Activated CD4-positive, alpha-beta T cell treated with anti-CD3 and anti-CD28 coated beads for 24 hours (primary cell): ENCODE measurements at places on chromosomes 7 and 10.
A peak's percentile ranks its signal among the peaks of the same experiment; 100 is the strongest.

GRCh38 chr10:113422371-113422770 is 130.5 kb upstream of the HABP2 start:
- no peak for DNase-seq

GRCh38 chr10:23069019-23069815 is 26.2 kb upstream of the MSRB2 start:
- DNase-seq, result no peak

- DNase-seq, result no peak
Observed at GRCh38 chr10:126586128-126586527, 84.4 kb downstream of the C10orf90 start.

DNA sequence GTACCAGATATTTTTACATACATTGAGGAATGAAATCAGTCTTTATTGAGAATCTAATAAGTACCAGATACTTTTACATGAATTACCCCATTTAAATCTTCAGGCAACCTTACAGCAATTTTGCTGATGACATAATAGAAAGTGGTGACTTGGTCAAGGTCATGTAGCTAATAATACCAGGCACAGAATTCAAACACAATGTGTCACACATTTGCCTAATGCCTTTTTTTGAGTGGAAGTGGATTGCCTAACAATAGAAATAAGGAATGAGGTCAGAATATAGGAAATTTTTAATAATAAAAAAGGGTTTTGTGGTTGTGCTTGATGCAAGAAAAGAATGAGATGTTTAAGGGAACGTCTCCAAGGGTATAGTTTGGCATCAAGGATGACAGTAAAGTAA is 466.6 kb upstream of the IGFBP3 start:
- DNase-seq, result no peak

GRCh38 chr7:66768865-66769832 is 28.6 kb downstream of the RABGEF1 start:
- no peak for DNase-seq

GRCh38 chr10:104842704-104843103 is 201.6 kb downstream of the SORCS3 start:
- DNase-seq, result no peak

- DNase-seq, result no peak
Observed at GRCh38 chr10:126090911-126091728, 194.8 kb downstream of the FANK1 start.

DNA sequence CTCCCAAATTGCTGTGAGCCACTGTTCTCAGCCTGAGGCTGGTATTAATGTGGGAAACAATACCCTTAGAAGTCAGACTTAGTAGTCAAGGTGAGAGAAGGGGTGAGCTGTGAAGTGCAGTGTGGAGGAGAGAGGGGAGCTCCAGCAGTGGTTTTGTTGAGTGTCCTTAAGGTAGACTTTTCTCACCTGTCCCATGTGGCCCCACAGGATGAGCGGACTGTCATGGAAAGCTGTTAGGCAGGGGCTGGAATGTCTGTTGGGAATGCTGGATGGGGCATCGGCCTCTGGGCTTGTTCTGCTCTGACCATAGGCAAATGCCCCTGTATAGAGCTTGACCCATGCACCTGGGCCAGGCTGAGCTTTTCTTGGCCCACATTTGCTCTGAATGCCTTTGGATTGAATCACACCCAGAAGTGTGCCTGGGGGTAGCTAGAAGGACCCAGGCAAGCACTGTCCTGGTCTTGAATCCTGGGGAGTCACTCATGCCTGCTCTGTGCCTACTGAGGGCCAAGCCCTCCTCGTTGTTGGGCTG is 36.3 kb upstream of the SH2D4B start:
- no peak for DNase-seq

DNA sequence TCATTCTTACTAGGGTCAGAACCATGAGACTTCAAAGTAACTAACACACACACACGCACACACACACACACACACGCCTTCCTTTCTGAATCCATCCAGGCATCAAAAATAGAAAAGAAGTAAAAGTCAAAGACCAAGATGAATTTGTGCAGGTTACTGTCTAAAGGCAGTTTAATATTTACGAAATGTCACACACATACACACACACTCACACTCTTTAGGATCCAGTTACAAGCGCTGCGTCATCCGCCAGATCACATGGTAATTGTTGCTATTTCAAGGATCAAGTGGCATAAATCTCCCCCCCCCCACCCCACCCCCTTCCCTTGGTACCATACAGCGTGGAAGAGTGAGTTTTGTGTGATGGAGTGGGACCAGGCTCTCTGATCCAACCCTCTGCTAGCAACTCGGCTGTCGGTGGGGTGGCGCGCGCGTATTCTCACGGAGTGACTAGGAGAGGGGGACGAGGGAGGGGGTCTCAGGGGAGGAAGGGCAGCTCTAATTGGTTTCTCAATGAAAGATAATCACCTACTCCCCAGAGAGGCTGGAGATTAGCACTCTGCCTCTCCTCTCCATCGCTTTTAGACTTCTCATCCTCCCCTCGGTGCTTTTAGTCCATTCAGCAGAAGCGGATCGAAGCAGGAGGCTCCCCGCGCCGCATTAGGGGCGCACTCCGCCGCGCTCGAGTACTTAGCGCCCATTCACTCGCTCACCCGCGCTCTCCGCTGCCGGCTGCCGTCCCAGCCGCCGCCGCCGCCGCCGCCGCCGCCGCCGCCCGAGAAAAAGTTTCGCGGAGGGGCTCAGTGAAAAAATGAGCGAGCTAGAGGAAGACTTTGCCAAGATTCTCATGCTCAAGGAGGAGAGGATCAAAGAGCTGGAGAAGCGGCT is 83.5 kb upstream of the PRKG1 start:
- no peak for DNase-seq

DNA sequence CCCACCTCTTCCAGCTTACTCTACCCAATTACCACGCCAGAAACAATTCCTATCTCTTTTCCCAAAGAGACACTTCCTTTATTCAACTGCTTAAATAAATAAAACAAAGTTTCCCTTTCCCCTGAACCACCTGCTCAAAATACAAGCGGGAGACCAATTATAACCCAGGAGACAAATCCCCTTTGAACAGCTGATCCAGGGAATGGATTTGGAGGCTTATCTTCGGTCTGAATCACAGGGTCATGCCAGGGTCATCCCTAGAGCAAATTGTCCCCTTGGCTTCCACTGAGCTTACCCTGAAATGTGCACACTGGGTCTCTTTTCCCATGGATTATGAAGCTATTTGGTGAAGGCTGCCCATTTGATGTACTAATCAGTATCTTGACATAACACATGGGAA is 99.9 kb upstream of the JAZF1 start:
- no peak for DNase-seq

GRCh38 chr7:139854124-139854511 is 25.1 kb downstream of the TBXAS1 start:
- DNase-seq, result no peak

GRCh38 chr10:6067457-6067856 is 5.3 kb upstream of the IL2RA start:
- DNase-seq, result no peak

GRCh38 chr7:151175047-151175792 is 7.7 kb upstream of the GBX1 start:
- DNase-seq, result no peak

DNA sequence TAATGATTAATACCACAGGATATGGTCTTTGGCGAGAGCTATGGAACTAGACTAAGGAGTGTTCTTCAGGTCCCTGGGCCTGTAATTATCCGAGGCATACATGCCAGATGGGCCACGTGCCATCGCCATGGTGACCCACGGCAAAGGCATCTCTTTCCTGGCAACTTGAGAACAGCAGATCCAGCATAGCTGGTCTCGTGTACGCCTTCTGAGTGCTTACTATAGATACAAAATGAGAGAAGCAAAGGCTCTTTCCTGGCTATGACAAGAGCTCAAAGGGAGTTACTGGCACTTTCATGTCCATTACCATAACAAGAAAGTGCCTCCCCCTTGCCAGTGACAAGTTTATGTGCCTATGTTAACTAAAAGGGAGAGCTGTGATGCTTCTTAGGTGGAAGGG is 26.0 kb upstream of the GLI3 start:
- DNase-seq, result no peak

DNA sequence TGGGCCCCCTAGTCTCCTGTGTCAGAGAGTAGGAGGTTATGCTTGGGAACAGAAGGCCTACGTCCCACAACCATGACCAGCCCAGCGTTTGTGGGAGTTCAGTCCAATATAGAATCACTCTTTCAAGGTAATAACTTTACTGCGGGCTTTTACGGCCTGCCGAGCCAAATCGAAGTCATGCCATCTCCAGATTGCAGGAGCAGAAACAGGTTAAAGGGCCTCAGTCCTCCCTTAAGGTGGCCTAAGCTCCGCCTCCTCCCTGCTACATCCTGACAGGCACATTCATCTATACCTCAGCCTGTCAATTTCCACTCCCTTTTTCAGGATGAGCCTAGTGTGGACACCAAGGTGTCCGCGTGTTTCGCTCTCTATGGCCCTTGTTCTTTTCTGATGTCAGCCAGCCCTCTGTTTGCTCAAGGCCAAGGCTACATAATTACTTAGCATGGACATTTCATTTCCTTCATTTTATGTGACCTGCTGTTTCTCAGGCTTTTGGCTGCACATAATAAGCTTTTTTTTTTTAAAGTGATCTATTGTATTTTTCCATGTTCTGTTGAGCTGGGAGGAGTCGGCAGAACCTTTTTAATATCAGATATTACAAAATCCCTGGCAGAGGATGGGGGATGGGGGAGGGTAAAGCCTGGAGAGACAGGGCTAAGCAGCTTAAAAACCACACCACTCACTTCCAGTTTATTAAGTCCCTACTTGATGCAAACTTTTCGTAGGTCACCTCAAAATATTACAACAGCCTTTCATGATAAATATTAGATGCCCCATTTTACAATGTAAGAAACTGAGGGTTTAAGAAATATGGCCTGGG is 84.6 kb downstream of the CACNB2 start:
- DNase-seq, result no peak

GRCh38 chr10:86971232-86971991 is 3.1 kb downstream of the ADIRF start:
- DNase-seq, result peak; percentile 72

DNA sequence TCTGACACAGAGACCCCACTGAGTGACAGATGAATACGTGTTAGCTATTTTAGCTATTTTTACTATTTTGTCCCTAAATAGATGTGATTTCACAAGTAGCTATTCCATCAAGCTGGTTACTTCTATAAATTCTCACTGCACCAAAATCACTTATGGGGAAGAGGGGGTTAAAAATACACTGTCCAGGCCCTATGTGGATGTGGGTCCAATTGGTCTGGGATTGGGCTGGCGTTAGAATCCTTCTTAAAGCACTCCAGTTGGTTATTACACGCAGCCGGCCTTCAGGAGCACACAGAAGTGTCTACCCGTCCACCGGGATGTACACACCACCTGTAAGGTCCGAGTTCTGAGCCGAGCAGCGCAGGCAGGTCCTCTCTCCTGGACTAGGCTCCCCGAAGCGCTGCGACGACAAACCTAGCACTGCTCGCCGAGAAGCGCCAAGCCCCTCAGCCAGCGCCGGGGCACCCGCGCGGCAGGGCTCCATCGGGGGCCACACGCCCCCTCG is 222.3 kb upstream of the MKLN1 start:
- no peak for DNase-seq

- DNase-seq, result no peak
Observed at GRCh38 chr7:64997927-64998391, 7.1 kb upstream of the ZNF117 start.

DNA sequence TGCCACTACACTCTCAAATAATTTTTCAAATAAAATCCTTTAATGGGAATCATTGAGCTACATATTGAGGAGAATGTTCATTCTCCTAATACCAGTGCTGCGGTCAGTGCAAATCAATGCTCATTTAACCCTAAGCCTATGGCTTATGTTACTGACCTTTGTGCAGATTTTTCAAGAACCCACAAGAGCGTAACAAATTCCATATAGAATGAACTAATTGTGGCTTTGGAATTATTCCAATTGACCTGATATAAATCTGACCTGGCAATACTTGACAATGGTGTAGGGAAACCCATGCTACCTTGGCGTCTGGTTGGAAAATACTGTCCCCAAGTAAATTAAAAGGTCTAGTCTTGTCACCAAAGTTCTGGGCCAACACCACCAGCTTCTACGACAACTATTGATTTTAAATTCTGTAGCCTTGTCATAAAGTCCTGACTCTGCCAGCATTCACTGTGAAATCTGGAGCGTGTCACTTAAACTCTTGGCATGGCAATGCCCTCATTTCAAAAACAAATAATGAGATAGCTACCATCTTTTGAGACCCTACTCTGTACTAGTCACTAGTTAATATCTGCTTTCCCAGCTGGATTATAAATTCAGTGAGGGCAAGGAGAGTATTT is 320.9 kb downstream of the AHR start:
- DNase-seq, result no peak

DNA sequence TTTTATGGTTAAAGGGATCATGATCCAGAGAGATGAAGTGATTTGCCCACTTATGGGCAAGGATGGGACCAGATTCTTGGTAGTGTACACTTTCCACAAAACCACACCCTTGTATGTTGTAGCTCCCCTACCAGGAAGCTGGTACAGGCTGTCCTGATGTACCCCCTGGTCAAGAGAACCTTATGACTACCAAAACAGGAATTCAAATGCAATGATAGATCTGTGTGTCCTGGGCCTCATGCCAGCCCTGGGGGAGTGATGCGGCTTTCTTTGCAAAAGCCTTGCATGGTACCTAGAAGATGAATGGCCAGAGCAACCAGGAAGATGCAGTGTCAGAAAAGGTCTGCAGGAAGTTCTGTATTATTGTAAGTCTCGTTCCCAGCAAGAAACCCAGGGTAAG is 94.9 kb upstream of the AGK start:
- DNase-seq, result no peak

DNA sequence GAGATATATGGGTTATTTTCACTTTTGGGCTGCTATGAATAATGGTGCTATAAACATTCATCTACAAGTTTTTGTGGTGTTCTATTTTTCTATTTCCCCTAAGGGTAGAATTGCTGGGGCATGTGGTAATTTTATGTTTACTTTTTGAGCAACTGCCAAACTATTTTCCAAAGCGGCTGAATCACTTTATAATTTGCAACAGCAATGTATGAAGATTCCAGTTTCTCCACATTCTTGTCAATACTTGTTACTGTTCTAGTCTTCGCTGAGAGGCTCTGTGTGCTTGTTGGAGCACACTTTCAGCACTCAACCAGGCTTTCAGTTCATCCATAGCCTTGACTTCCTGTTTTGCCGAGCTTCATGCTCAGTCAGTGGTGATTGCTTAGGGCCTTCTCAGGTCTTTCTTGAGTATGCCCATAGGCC is 39.0 kb downstream of the ADK start:
- no peak for DNase-seq

GRCh38 chr7:3725155-3726059 is 424.4 kb downstream of the SDK1 start:
- no peak for DNase-seq

DNA sequence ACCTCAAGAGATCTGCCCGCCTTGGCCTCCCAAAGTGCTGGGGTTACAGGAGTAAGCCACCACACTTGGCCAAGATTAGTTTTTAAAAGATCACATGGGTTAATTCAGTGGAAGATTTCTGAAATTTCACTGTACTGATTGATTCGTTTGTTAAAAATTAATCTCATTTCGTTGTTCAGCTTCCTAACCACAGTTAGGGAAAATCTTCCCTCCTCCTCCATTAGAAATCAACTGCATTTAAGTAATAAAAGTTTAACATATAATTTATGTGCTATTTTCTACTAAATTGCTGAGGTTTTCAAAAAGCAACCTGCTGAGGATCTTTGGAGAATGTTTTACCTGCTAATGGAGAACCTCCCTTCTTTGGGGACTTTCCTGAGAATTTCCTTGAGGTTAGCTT is 522.4 kb downstream of the GATA3 start:
- no peak for DNase-seq

GRCh38 chr10:21202776-21203462 is 305.8 kb upstream of the NEBL start:
- DNase-seq, result no peak

- no peak for DNase-seq
Observed at GRCh38 chr10:29982997-29983648, 76.3 kb downstream of the JCAD start.
